ENCODE measurements at places on chromosomes 5 and 9.

- DNase-seq, result no peak
These were observed 34.8 kb upstream of the MAST4 start for GRCh38 chr5:66561256-66561990.

- DNase-seq, result no peak
These were observed 1.6 kb downstream of the INSYN2B start for GRCh38 chr5:169978714-169979113.

DNA sequence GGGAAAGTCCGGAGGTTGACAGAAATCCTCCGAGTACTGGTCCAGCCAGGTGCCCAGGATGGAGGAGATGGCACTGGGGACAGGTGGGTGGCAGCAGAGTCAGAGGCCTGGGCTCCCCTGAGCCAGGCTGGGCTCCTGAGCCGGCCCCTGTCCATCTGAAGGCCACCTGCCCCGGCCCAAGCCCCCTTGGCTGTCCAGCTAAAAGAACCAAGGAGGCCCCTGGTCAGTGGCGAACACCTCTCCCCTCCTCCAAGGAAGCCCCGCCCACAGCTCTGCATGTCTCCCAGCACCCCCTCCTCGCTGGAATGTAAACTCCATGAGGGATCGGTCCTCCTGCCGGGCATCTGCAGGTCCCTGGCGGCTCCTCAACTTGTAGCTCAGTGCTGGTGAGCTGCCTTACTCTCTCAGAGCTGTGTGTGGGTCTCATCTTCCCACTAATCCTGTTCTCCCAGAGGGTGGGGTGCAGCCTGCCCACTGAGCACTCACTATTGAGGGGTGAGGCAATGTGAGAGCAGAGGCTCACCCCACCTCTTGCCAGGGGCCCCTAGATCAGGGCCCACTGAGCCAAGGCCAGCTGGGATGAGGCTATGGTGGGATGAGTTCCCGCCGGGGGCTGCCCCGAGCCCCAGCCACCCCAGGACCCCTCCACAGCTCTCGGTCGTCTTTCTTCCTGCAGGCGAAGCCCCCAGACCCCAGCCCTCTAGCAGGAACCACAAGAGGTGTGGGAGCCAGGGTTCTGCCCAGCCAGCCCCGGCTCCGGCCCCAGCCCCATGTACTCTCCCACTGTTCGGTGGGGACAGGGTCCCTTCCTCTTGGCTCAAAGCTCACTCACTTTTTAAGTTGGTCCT is 12.0 kb downstream of the RALGDS start:
- no peak for DNase-seq

DNA sequence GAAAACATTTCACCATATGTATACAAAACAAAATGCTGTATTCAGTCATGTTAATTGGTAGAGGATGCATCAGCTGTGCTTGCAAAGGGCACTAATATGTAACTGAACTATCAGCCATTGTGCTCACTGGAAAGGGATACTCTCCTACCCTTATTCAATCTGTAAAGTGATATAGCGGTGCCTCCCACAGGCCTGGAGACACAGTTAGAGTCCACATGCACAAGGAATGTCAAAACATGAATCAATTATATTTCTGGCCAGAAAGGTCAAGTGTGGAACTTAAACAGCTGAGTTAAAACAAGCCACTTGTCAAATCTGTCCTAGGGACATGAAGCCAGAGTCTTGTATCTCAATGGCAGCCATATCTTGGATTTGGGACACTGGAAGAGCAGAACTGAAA is 71.2 kb upstream of the IZUMO3 start:
- no peak for DNase-seq

DNA sequence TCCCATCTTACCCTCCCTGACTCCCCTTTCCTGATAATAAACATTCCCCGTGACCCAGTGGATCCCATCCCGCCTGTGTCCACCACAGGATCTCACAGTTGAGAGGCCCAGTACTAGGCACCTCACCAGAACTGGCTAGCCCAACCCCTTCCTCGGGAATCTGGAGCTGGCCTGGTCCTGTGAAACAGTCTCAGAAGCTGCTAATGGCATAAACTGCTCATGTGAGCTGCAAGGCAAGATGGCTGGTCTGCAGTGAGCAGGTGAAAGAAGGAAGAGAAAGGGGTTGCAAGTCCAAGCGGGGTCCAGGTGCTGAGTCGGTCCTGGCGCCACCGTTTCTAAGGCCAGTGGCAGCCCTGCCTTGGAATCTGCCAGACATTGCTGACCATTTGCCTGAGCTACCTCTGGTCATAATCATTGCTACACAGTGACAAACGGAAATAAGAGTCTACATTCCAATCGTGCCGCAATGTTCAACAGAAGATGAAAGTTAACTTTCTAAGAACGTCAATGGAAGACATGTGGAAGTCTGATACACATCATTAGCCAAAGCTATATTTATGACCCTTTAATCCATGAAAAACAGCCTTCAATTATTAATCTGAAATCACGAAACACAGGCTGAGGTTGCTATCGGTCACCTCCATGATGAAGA is 33.7 kb downstream of the DNAH5 start:
- DNase-seq, result no peak

GRCh38 chr5:54673523-54674225 is 156.1 kb downstream of the SNX18 start:
- DNase-seq, result no peak

DNA sequence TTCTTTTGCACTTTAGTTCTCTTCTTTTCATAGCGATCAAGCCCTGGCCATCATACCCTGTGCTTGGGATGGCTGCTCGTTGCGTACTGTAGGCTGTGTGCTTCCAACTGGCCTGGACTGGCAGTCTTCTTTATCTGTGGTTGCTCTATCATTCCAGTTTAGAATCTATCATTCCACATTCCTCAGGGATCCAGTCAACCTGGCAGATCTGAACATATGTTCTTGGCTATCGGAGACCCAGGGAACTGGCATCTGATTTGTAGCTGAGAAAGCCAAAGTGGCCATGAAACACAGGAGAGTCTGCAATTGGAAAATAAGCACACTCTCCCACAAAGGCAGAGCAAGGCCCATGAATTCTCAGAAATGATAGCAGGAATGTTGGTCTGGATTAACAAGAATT is 22.6 kb upstream of the SLC46A2 start:
- no peak for DNase-seq

GRCh38 chr9:95644377-95644776 is 127.6 kb upstream of the PTCH1 start:
- DNase-seq, result no peak

GRCh38 chr5:125440905-125441304 is 694.5 kb upstream of the ZNF608 start:
- DNase-seq, result no peak

DNA sequence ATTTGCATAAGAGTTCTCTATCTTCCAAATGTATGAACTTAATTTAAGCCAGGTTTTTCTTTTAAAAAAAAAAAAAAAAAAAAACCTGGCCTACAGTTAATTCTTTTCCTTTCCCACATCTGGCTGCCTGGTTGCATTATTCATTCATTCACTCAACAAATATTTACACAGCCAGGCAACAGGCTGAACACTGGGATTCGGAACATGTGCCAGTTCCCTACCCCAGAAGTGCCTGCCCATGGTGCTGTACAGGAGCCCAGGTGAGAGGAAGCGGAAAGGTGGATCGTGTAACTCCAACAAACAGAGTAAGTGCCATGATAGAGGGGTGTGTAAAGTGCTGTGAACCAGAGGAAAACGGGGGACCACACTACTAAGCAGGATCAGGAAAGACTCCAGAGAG is 93.6 kb downstream of the CDK5RAP2 start:
- DNase-seq, result no peak

- no peak for DNase-seq
These were observed 40.7 kb downstream of the ACOT12 start for GRCh38 chr5:81353189-81353588.

GRCh38 chr9:93619272-93619775 is 42.9 kb downstream of the PHF2 start:
- no peak for DNase-seq

- DNase-seq, result no peak
These were observed 57.1 kb downstream of the RETREG1 start for GRCh38 chr5:16559702-16560101.

DNA sequence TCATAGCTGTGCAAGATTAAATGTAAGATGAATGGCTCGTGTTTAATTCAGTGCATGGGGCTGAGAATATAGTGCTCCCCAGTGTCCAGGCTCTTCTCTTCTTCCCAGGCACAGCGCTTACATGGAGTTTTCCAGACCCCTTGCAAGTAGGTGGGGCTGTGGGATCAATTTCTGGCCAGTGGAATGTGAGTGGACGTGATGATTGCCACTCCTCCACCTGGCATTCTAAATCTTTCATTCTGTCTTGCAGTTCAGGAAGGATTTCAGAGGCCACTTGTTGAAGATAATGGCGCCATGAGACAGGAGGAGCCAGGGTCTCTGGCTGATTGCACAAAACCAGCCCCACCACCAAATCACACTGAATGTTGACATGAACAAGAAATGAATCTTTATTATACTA is 7.2 kb upstream of the PIP5K1B start:
- no peak for DNase-seq

DNA sequence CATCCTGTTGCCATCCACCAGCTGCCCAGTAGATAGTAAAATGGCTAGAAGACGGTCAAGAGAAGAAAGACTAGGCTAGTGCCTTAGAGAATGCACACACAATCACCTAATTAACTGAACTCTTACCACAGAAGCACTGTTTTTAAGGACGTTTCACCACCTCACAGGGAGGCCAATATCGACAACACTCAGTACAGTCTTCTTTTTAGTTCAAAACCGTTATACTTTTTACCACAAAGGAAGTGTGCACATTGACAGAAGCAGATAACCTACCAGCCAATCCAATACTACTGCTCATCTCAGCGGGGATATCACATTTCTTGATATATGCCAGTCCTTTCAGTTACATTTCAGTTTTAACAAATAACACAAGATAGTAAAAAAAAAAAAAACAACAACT is 122.3 kb downstream of the GNAQ start:
- no peak for DNase-seq

GRCh38 chr5:6317116-6317798 is 61.1 kb downstream of the MED10 start:
- no peak for DNase-seq
